SK-N-DZ (cell line): ENCODE measurements at places on chromosomes 6 and 20.

DNA sequence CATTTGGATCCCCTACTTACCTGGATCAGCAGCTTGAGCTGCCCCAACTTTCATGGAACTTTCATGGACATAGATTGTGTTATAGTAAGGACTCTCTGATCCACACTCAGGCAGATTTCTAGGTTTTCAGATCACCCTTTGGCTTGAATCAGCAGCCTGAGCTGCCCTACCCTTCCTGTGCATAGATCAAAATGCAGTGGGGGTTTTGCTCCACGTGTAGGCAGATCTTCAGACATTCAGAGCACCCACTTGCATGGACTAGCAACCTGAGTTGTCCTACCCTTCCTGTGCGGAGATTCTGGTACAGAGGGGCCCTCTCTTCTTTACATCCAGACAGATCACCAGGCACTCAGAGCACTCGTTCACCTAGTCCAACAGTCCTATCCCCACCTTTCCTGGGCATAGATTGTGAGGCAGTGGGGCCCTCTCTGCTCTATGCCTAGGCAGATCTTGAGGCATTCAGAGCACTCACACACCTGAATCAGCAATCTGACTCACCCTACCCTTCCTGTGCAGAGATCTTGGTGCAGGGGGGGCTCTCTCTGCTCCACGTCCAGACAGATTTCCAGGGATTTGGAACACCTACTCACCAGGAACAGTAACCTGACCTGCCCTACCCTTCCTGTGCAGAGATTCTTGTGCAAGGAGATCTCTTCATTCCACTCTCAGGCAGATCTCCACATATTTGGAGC lies 705.2 kb upstream of the NRSN1 start:
- no peak for DNase-seq

DNA sequence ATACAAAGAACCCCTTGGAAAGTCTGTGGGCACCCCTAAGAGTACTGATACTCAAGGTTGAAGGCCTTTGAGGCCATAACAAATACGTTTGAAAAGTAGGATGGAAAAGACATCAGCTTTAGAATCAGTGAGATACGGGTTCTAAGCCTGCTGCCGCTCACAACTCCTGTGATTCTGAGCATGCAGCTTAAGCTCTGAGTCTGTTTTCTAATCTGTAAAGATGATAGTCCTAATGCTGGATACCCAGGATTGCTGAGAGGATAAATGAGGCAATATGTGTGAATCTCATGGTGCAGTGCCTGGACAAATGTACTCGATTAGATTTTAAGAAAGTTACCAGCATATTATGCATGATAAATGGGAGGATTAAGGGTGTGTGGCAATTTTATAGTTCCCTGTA lies 321.0 kb upstream of the HSF2 start:
- DNase-seq = no peak

DNA sequence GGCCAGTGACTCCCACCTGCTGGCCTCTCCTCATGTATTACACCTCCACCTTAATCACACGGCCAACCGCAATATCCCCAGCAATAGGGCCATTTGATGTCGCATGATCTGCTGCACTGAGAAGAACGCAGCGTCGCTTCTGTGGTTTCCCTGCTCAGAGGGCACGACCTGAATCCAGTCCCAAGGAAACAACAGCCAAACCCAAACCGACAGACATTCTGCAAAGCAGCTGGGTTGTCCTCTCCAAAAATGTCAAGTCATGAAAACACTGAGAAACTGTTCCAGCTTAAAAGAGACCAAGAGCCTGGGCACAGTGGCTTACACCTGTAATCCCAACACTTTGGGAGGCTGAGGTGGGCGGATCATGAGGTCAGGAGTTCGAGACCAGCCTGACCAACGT lies 7.5 kb upstream of the BPI start:
- no peak for DNase-seq

- no peak for DNase-seq
Observed at GRCh38 chr6:163446549-163446948, 32.0 kb downstream of the QKI start.

DNA sequence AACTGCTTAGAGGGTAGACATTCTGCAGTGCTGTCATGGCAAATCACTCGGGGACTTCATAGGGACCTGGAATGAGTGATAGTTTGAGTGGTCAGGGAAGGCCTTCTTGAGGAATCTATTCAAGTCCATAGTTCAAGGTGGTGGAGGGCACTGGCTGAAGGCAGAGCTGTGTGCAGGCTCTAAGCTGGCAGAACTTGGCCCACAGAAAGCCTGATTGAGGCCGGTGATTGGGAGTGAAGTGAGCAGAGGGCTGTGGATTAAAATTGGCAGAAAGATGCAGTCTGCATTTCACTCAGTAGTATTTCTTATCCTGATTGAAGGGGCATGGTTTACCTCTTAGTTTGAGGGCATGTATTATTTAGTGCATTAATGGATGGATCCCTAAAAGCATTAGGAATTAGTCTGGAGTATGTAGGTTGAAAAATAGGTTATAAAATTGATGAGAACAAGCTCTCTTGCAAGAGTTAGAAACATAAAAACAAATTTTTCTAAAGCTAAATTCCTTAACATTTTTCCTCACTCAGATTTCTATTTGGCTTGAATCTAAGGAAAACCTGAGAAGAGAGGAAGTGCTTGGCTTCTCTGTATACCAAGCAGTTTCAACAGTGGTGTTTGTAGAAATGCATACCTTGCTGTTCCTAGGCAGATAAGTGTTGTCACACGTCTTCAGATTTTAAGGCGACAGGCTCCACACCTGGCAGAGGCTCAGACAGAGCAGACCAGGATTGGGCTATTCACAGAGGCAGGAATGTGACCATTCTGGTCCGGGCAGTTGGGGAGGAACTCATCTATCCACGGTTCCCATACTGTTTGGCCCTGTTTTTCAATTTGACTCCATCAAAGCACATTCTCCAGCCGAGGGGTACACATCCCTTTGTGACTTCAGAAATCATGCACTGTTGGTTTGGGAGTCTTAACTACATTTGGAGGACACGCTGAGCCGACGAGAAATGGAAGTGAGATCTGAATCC lies 45.2 kb downstream of the UTRN start:
- DNase-seq = no peak

DNA sequence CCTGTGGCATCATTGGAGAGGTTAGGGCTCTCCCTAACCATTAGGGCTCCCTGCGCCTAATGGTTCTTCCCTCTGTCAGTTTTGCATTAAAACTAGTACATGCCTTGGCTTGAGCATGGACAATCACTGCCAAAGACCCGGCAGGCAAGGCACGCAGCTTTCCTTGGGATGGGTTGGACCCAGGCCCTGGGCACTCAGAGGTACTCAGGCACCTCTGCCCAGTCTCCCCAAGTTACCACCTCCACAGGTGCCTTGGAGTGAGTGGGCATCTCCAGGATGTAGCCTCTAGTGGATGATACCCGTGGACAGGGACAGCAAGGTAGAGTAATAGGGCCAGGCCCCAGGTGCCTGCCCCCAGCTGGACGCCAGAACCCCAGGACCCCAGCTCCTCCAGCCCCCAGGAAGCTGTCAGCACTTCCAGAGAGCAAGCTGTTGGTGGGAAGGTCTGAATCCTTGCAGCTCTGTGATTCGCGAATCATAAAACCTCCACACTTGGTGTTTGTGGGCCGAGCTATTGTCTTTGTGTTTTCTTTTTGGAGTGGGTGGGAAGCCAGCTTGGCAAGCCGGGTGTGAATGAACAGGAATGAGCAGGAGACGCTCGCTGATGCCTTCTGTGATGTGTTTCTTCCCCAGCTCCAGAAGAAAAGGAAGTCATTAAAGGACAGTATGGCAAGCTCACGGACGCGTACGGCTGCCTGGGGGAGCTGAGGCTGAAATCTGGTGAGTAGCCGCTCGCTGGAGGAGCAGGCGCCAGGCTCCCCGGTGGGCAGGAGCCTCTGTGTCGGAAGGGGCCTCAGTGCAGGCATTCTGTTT lies 35.1 kb downstream of the SYNJ2 start:
- DNase-seq = no peak

- DNase-seq = no peak
Observed at GRCh38 chr20:37378785-37379598, 33.1 kb downstream of the SRC start.

GRCh38 chr20:52033313-52033712 lies 158.3 kb downstream of the ZFP64 start:
- DNase-seq = no peak

DNA sequence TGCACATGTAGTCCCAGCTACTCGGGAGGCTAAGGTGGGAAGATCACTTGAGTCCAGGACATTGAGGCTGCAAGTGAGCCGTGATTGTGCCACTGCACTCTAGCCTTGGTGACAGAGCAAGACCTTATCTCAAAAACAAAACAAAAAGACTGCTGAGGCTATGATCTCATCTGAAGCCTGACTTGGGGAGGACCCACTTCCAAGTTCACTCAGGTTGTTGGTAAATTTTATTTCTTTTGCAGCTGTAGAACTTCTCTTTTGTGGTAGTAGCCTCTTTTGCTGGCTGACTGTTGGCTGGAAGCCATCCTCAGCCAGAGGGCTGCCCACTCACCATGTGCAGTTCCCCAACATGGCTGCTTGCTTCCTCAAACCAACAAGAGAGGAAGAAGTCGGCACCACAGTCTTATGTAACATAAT lies 36.8 kb upstream of the ME1 start:
- DNase-seq = no peak
